ENCODE measurements at places on chromosomes 7 and 10.

DNA sequence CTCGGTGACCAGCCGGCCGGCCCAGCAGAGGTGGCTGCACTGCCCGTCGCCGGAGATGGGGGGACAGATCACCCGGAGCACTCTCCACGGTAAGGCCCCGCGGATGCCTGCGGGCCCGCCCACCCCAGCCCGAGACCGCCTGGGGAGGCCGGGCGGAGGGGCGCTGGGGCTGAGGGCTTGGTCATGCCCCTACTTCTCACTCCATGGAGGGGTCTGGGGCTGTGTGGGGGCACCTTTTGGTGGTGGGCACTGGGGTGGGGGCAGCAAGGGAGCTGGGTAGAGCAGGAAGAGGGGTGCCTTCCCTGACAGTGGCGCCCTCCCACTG is 61.8 kb downstream of the NEURL1 start:
- DNase-seq = no peak

GRCh38 chr10:112213836-112214235 is 30.3 kb upstream of the GPAM start:
- DNase-seq = no peak

DNA sequence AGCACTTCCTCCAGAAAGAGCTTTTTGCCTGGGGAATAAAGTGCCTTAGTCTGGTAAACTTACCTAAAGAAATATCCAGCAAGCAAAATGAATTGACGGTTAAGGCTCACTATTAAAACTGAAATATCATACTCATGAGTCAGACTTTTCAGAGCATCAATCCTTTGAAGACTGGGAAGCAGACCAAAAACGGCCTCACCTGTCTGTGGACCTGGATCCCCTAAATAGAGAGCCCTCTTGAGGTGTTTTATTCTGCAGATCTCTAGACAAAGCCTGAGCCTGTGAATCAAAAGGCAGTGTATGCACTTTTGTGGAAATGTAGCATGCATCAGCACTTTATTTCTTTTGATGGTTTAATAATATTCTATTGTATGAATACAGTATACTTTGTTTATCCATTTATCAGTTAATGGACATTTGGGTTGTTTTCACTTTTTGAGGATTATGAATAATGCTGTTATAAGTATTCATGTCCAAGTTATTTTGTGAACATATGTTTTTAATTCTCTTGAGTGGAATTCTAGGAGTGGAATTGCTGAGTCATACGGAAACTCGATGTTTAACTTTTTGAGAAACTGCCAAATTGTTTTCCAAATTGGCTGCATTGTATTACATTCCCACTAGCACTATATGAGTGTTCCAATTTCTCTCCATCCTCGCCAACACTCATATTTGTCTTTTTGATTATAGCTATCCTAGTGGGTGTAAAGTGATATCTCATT is 449.0 kb upstream of the IGFBP3 start:
- DNase-seq = no peak

- no peak for DNase-seq
Observed at GRCh38 chr10:33710006-33710405, 375.5 kb upstream of the NRP1 start.

- DNase-seq = no peak
Observed at GRCh38 chr10:60006062-60006461, 99.7 kb upstream of the CCDC6 start.

DNA sequence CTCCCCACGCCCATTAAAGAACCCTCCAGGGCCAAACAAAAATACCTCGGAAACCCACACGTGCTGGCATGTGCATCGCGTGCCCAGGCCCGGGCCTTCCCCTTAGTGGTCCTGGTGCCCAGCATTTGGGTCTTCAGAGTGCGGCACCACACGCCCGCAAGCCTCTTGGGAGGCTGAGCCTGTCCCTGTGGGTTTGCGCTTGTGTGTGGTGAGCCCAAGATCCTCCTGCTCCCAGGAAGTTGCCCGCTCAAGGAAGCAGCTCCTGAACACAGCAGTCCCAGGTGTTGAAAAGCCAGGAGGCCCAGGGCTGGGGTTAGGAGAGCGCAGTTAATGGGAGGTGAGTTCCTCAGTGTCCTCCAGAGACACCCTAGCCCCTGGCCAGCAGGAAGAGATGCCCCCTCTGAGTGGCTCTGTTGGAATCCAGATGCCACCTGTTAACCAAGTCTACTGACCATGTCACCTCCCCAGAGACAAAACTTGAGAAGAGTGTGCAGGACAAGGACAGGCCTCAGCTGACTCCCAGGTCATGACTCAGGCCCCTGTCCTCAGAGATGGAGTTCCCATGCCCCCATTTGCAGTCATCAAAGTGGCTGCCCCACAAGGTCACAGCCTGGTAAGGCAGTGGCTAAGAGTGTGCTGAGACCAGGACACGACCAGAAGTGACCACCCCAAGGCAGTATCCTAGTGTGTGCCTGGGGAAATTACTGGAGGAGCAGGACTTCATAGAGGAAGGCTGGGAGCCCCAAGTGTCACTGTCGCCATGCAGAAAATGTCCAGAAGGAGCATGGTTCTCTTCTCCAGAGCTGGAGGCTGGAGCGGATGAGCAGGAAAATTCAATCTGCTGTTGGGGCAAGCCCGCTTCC is 5.2 kb downstream of the FZD9 start:
- DNase-seq = no peak

GRCh38 chr7:21084286-21084685 is 297.6 kb upstream of the SP8 start:
- DNase-seq = no peak

- no peak for DNase-seq
Observed at GRCh38 chr10:65968871-65969270, 957.0 kb upstream of the LRRTM3 start.

DNA sequence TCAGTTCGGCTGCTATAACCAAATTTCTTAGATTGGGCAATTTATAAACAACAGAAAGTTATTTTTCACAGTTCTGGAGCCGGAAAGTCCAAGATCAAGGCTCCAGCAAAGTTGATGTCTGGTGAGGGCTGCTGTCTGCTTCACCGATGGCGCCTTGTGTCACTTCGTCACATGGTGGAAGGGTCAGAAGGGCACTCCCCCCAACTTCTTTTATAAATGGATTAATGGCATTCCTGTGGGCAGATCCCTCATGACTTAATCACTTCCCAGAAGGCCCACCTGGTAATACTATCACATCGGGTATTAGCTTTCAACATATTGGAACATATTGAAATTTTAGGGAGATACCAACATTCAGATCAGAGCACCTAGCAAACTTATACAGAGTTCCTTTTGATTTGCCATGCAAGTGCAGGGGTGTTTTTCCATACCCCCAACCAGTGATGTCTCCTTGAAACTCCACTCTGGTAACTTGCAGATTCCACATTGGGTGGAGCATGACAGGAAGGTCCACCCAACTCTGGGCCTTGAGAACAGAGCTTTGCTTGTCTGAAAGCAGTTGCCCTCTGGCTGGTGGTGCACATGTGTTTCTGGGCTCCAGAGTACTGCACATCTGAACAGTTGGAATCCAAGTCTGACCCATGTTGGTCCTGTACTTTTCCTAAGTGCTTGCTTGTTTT is 85.1 kb upstream of the KMT2E start:
- DNase-seq = no peak

- no peak for DNase-seq
Observed at GRCh38 chr7:113198226-113198625, 79.9 kb upstream of the SMIM30 start.

DNA sequence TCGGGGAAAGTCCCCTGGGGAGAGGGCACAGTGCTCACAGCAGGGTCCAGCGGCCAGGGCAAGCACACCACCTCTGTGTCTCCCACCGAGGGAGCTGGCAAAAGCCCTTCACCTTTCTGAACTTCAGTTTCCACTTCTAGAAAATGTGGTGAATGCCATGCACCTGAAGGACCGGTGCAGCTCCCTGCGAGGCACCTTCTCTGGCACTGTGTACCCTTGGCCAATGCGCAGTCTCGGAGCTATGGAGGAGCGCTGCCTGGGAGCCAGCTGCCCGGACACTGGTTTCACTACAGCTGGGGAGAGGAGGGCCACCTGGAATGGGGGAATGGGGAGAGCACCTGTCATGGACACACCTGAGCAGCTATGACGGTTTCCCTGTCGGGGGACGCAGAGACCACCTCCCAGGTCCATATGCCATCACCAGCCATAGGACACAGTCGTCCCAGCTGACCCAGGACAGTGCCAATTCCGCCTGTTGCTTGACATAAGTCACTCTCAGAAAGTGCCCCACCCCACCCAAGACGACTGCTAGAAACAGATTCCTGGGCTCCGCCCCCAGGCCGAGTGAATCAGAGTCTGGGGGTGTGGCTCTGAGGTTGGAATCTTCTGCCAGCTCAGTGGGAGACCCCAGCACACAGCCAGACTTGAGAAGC is 16.8 kb downstream of the RASGEF1A start:
- no peak for DNase-seq

DNA sequence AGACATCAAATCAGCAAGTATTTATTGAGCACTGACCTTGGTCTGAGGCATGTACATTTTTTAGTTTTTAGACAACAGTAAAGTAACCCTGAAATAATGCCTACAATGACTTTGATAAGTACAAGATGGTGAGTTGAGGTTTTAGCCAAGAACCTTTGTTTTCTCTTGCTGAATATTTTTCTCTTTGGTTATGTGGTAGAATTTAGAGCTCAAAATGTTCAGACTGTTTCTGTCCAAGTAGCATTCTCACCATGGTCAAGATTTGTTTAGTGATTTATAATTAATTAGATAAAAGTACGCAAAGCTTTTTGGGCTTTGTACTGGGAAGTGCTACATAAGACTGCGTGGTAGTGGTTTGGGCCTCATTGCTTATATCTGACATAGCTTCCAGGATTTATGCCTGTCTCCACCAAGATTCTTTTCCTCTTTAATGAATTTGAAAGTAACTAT is 102.4 kb downstream of the KAT6B start:
- no peak for DNase-seq

- no peak for DNase-seq
Observed at GRCh38 chr7:94687810-94688209, 31.9 kb upstream of the SGCE start.

DNA sequence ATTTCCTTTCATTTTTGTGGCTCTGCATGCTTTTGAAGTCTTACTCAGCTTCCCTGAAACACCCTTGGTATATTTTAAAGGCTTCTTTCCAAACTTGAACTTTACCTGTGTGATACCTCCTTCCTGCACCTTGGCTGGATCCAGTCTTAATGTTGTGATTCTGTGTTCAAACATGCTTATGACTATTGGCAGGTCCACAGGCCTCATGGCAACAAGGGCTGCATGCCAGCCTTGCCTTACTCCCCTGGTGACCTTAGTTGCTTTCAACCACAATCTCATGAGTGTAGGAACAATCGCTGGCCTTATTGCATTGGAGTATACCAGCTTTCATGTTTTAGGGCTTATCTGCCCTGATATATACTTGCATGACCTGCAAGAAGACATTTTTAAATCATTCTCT is 238.7 kb downstream of the KIF20B start:
- DNase-seq = no peak

GRCh38 chr7:106641416-106641815 is 19.5 kb downstream of the CCDC71L start:
- no peak for DNase-seq

- no peak for DNase-seq
Observed at GRCh38 chr10:73865107-73865458, 9.3 kb downstream of the CAMK2G start.

GRCh38 chr7:141700848-141701371 is 1.1 kb downstream of the DENND11 start:
- DNase-seq = no peak

GRCh38 chr10:93030409-93030808 is 30.2 kb upstream of the CYP26C1 start:
- DNase-seq = no peak

All from activated naive CD4-positive, alpha-beta T cell (primary cell).